ENCODE measurements at places on chromosomes 7 and 10.

GRCh38 chr10:132547421-132547861 lies 9.9 kb downstream of the INPP5A start:
- DNase-seq: no peak

DNA sequence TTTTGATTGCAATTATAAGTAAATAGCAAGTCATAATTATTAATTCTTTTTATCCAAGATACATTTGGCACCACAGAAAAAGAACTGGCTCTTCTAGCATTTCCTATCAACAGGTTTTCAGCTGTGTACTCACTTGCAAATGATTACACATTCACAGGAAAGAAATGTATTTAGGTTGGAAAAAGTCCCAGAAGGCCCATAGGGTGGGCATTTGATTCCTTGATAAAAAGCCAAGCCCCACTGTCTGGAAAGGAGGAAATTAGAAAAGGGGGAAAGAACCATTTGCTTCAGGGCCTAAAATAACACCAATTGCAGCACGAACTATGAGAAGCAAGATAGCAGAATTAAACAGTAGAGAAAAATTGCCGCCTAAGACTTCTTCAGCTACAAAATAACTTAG lies 80.8 kb upstream of the COL1A2 start:
- DNase-seq: no peak

- DNase-seq: no peak
These were observed 424.3 kb downstream of the RPS24 start for GRCh38 chr10:78457804-78458482.

- DNase-seq: no peak
These were observed 252.4 kb downstream of the USP6NL start for GRCh38 chr10:11358923-11359575.

GRCh38 chr10:128929131-128929530 lies 537.9 kb upstream of the MGMT start:
- DNase-seq: no peak

DNA sequence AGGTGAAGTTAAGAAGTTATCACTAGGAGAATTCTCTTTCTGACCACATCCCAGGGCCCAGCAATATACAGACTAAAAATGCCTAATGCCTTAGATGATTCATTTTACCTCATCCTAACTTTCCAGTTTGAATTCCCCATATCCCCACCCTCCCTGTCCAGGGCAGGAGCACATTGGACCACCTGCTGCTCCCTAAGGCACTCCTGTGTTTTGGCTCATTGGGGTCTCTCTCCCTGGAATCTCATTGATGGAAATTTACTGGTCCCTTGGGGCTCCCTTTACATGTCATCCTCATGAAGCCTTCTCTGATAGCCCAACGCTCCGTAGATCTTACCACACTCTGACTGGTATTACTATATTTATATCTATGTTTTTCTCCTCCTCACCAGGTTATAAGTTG lies 2.7 kb downstream of the IL2RA start:
- no peak for DNase-seq

GRCh38 chr10:124348801-124349200 lies 69.9 kb downstream of the OAT start:
- DNase-seq: no peak

DNA sequence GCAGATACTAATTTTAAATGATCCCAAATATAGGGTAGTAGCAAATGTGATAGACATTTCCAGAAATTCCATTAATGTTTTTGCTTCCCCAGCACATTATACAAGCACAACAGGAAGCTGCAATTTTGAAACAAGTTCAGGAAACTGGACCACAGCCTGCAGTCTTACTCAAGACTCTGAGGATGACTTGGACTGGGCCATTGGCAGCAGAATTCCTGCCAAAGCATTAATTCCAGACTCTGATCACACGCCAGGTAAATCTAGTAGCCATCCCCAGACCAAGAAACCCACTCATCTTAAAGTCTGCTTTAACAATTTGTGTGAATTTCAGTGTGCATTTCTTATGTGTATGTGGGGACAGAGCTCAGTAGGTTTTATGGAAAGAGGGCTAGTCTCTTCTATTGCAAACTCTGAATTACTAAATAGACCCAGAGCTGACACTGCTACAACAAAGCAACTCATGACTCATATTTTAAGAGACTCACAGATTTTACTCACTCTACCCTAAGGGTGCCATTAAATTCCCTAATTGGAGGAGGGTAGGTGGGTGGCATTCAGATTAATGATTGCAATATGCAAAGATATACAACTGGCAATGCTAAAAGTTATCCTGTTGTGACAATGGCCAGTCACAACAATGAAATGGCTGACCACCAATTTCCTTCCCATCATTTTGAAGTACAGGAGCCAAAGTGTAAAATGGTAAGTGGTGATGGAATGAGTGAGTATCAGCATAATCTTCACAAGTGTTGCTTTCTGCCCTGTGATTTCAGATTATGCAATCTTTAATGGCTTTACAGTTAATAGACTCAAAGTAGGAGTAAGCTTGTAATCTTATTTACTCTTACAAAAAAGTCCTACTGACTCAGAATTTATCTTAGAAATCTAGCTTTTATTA lies 317.6 kb upstream of the PLXDC2 start:
- peak; percentile 25 for DNase-seq

GRCh38 chr10:78307576-78307975 lies 273.9 kb downstream of the RPS24 start:
- no peak for DNase-seq

- DNase-seq: no peak
These were observed 196.1 kb downstream of the MACC1 start for GRCh38 chr7:20021066-20021465.

DNA sequence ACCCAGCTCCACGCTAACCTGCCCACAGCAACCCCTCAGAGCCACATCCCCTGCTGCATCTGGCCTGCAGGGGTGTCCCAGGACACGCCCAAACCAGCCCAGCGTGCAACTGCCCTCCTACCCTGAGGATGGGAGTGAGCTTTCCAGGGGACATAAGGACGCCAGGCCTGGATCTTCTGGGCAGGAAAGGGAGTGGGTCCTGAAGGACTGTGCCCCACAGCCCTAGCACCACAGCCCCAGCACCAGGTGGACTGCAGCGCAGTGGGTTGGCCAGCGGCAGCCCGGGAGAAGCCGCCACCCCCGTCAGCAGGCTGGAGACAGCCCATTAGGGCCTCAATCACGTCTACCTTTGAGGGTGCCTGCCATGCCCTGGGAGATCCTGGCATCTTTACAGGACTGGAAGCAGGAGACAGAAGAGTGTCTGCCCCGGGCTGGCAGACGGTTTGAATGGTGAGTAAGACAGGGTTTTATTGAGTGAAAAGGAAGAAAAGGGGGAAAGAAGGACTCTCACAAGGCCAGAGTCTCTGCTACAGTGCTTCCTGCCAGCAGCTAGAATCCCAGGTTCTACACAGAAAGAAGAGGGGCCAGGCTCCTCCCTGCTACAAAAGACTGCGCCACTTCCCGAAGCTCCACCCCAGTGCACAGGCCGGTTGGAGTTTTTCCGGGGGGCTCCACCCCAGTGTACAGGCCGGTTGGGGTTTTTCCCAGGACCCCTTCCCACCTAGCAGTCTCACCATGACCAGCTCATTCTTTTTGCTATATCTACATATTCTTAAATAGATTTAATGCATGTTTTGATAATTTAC lies 69.8 kb upstream of the KCTD7 start:
- DNase-seq: no peak

GRCh38 chr10:32384171-32384570 lies 37.2 kb upstream of the EPC1 start:
- no peak for DNase-seq

DNA sequence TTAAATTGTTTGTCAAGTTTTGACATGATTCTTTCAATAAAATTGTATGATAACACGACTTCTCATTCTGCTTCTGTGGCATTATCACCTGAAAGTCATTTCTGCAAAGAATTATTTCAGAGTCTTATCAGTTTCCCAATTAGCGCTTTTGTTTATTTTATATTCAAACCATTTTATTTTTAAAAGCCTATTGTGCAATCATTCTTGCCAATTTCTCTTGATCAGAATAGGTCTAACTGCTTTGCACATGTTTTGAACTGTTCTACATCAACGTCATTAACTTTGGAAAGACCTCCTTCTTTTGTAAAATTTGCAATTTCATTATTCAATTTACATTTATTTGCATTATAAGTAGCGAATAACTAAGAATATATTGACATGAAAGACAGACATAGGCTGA lies 758.1 kb downstream of the CNTNAP2 start:
- no peak for DNase-seq

- DNase-seq: no peak
These were observed 610.6 kb upstream of the NRP1 start for GRCh38 chr10:33945051-33945450.

- DNase-seq: no peak
These were observed 116.3 kb upstream of the RET start for GRCh38 chr10:42960491-42960990.

GRCh38 chr7:46210467-46210866 lies 289.4 kb upstream of the IGFBP3 start:
- no peak for DNase-seq

DNA sequence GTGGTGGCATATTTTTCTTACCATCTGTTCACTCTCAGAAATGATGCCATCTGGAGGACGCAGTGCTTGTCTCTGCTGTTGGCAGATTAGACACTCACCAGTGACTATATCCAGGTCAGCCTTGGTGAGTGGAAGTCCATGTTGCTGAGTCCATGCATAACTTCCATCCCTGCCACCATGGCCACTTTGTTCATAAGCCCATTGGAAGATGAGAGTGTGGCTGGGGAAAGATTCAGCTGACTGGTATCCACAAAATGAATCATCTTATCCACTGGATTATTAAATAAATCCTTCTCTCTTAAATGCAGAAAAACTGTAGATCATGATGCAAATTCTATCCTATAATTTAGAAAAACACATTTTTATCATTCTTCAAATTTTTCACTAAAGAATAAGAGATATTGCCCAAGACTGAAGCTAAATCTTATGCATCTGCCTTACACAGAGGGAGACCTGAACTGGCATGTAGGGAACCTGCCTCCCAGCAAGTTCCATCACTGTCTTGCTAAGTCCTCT lies 726.9 kb downstream of the TNS3 start:
- DNase-seq: no peak

DNA sequence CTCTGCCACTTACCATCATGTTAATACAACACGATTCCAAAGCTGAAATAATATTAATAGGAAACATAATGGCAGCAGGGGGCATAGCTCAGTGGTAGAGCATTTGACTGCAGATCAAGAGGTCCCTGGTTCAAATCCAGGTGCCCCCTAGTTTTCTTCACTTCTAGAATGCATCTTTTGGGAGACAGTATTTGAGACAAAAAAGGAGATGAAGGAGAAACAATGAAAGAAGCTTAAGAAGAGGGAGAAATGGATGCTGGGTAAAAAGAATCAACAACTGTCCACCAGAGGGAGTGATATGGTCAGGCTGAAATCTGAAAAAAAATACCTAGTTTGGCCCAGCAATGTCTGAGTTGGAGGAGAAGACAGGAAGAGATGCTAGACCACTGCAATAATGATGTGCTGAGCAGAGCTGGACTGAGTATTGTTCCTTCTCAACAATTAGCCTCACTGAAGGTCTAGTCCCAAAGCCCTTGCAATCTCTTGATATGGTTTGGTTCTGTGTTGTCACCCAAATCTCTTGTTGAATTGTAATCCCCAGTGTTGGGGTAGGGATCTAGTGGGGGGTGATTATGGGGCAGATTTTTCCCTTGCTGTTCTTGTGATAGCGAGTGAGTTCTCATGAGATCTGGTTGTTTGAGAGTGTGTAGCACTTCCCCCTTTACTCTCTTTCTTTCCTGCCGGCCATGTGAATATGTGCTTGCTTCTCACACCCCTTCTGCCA lies 48.3 kb downstream of the ZNF783 start:
- peak; percentile 13 for DNase-seq

DNA sequence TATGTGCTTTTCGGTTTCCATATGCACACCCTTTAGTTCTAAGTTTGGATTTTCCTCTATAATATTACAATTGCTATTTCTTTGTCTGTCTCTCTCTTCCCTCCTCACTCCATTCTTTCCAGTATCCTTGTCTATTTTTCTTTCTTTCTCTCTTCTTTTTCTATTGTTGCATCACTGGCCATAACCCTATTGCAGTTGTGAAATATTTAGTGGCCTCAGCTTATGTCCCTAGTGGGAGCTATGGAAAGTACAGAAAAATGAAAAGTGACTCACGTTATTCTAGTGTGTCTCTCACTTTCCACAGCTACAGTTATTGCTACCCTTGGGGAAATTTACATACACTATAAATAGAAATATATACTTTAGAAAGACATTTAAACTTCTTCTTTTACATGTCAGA lies 59.1 kb downstream of the CNTNAP2 start:
- DNase-seq: no peak

GRCh38 chr7:22799633-22800032 lies 23.0 kb downstream of the TOMM7 start:
- no peak for DNase-seq

GRCh38 chr10:93363891-93364648 lies 118.1 kb downstream of the MYOF start:
- DNase-seq: no peak
